ENCODE measurements at places on chromosomes 16 and 17. TPM values are rescaled to one million over a fixed set of nuclear protein-coding genes. Genes with fewer than 3 reads are reported as not detected.

NGFR gene
- total RNA-seq: 3.0 TPM

ZDHHC1 gene
- total RNA-seq: 2.7 TPM

CCL16 gene
- not detected for total RNA-seq

CBX2 gene
- 5.7 TPM for total RNA-seq

PIGQ gene
- total RNA-seq: 22.1 TPM

KCTD11 gene
- 3.2 TPM for total RNA-seq

COPZ2 gene
- total RNA-seq: 2.0 TPM

RNF157 gene
- total RNA-seq: 23.1 TPM

GNGT2 gene
- 0.25 TPM for total RNA-seq

PRKCB gene
- total RNA-seq: 59.0 TPM

EIF4A3 gene
- total RNA-seq: 55.6 TPM

SLX4 gene
- 8.6 TPM for total RNA-seq

ACSM5 gene
- total RNA-seq: 0.49 TPM

CDRT4 gene
- 7.1 TPM for total RNA-seq

TBC1D3 gene
- not detected for total RNA-seq

SMPD3 gene
- 62.9 TPM for total RNA-seq

NDRG4 gene
- total RNA-seq: 221 TPM

TBC1D3L gene
- 3.9 TPM for total RNA-seq

CFAP52 gene
- 1.7 TPM for total RNA-seq
